ENCODE measurements at places on chromosomes 3 and 15.

GRCh38 chr3:177960722-177961121 is 575.5 kb upstream of the KCNMB2 start:
- no peak for DNase-seq

DNA sequence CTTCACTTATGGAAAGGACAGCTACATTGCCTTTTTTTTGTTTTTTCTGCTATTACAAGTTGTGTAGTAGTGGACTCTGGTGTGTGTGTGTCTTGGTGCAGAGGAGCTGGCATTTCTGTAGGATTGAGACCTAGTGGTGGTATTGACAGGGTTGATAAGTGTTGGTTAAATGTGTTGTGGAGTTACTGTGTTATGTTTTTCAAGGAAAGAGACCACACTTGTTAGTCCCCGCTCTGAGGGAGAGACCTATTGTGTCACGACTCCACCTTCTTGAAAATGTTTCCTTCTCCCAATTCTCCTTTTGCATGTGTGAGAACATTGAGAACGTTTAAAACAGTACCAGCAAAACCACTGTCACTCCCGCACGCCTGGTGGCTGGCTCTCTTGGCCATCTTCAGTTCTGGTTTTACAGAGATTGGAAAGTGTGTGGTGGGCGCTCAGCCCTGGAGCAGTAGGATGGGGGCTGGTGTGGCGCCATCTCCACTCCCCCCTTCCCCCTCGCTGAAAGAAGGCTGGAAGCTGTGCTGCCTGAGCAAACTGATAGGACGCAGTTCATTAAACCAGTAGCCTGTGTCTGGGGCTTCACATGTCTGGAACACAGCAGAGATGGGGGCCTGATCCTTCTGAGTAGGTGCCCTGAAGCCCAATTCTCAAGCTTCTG is 5.5 kb downstream of the KLF13 start:
- no peak for DNase-seq

GRCh38 chr3:133259767-133260166 is 140.1 kb upstream of the BFSP2 start:
- DNase-seq = no peak

- DNase-seq = no peak
Measured at GRCh38 chr3:186471771-186472170, 72.4 kb downstream of the CRYGS start.

DNA sequence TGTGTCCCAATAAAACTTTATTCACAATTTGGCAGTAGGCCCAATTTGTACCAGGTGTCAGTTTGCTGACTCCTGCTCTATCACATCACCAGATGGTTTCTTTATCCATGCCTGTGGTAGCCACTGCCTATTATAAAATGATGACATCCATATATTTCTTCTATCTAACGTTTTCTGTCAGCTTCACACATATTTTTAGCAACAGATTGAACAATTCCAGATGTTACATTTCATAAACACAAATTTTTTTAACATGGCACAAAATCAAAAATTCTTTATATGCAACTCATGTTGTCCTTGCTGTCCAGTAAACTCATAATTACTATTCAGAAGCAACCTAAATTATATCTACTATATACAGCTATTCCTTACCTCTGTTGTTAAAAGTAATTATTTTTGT is 1371.6 kb downstream of the NSUN3 start:
- no peak for DNase-seq

DNA sequence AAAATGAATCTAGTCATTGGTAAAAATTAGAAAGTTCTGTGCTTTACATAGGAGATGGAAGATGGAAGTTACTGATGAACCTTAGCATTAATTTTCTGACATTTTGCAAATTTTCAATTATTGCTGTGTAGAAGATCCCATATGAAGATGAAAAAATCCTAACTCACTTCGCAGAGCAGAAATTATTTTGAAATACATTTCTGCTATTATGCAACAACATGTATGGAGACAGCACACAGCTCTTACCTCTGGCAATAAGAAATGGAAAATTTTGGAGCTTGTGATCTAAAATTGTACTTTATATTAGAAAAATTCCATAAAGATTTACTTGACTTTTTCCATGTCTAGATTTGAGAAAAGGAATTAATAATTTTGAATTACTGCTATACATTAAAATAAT is 177.9 kb downstream of the WDR72 start:
- DNase-seq = no peak

- DNase-seq = no peak
Measured at GRCh38 chr15:92818651-92819277, 81.4 kb upstream of the CHD2 start.

GRCh38 chr15:71203586-71204474 is 88.6 kb downstream of the THSD4 start:
- DNase-seq = no peak

GRCh38 chr3:181009225-181009624 is 19.7 kb upstream of the DNAJC19 start:
- no peak for DNase-seq

- no peak for DNase-seq
Measured at GRCh38 chr15:81540909-81541308, 166.9 kb upstream of the TMC3 start.

GRCh38 chr3:151329363-151329762 is at the start of gene P2RY13:
Gene P2RY13, minus strand, starts transcription at chr3:151329549. Its CDS starts 21 bp downstream, at chr3:151329528.
- peak; percentile 69 for DNase-seq

GRCh38 chr3:41247055-41248004 is 48.0 kb downstream of the CTNNB1 start:
- no peak for DNase-seq

DNA sequence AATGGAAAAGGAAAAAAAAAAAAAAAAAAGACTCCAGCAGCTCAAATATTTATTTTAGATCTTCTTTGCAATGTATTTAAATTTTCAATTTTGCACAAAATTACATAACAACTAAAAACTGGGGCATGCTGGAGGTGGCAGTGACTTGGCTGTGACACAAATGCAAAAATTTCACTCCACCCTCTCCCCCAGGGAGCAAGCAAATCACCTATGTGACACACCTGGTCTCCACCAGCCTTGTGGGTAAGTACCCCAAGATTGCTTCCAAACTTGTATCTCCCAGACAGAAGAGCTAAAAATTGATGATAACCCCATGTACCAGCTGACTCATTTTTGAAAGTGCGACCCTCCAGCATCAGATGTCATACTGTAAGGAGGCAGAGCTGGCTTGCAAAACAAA is 32.0 kb downstream of the UBE3A start:
- DNase-seq = no peak

DNA sequence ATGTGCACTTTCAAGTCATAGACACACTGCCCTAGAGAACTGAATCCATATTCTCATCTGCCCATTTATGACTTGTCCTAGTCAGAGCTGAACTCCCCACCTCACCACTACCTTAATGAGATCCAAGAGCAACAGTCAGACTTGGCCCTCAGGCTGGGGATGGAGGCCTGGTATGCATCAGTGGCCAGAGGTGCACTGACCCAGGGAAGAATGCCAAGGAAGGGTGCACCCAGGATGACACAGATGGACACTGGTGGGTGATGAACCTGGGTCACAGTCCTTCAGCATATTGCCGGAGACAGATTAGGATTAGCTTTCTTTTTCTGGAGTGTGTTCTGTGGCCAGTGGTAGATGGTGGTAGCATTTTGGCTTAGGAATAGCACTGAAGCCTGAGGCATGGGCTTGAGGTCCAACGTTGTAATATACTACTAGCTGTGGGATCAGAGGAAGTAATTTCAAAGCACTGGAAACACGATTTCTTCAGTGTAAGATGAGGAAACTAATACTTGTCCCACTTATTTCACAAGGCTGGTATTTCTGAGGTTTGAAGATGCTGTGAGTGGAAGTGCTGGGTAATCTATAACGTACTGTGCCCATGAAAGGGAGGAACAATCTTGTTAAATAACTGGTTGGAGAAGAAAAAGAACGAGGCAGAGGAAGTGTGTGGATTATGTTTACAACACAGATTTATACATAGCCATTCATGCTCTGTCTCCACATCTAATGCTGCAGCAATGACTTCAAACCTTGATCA is 265.0 kb downstream of the THRB start:
- peak; percentile 19 for DNase-seq

- DNase-seq = no peak
Measured at GRCh38 chr3:72633534-72633933, 214.7 kb downstream of the SHQ1 start.

DNA sequence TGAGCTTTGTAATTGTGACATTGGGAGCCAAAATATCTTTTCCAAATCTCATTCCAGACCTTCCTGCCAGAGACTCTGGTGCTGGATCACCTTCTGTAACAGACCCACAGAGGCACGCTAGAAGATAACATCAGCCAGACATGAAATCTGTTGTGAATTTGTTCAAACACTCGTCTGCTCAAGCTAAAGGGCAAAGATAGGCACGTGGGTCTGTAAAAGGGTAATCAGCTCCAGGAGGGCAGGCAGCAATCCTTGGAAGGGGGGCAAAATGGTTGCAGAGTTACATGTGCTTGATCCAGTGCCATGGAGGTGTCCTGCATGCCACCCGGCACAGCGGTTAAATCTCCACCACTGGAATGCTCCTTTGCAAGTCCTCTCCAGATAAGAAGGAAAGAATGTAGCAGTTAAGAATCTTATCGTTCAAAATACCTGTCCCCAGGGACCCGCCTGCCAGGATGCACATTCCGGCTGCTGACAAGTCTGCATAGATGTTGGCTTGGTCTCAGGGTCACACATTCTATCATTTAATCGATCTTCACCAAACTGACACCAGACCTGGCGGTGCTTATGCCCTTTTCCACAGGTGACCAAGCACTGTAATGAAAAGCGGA is 74.8 kb downstream of the ADAMTS9 start:
- no peak for DNase-seq

- DNase-seq = no peak
Measured at GRCh38 chr3:47622671-47623461, 44.2 kb upstream of the CSPG5 start.

- DNase-seq = no peak
Measured at GRCh38 chr3:174204765-174205164, 654.4 kb upstream of the NAALADL2 start.

GRCh38 chr3:193520738-193521137 is 34.0 kb downstream of the ATP13A4 start:
- DNase-seq = no peak

DNA sequence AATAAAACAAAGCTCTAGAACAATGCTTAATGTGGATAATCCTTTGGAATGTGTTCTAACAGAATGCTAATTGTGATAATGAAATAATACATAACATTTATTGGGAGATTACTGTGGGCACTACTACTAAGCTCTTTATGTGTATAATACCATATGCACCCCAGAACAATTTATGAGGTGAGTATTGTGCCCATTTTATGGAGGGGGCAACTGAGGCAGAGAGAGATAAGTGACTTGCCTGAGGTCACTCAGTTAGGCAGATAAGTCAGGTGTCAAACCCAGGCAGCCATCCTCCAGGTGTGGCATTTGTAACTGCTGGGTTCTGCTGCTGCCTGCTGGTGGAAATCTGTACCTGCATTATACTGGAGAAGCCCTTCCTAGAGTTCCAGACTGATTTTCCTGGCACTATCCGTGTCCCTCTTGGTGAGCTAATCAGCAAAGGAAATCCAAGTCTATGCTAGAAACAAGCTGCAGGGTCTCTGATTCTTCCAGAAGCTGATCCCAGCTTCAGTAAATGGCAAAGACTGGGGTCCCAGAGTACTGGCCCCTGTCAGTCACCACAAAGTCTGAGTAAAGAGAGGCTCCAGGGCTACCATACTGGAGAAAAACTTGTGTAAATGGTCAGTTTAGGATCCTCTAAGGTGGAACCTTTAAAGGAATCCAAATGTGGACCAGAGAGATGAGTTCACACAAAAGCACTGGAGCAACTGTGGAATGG is 22.6 kb upstream of the RBP1 start:
- no peak for DNase-seq

- no peak for DNase-seq
Measured at GRCh38 chr3:71360180-71360579, 223.3 kb downstream of the FOXP1 start.

DNA sequence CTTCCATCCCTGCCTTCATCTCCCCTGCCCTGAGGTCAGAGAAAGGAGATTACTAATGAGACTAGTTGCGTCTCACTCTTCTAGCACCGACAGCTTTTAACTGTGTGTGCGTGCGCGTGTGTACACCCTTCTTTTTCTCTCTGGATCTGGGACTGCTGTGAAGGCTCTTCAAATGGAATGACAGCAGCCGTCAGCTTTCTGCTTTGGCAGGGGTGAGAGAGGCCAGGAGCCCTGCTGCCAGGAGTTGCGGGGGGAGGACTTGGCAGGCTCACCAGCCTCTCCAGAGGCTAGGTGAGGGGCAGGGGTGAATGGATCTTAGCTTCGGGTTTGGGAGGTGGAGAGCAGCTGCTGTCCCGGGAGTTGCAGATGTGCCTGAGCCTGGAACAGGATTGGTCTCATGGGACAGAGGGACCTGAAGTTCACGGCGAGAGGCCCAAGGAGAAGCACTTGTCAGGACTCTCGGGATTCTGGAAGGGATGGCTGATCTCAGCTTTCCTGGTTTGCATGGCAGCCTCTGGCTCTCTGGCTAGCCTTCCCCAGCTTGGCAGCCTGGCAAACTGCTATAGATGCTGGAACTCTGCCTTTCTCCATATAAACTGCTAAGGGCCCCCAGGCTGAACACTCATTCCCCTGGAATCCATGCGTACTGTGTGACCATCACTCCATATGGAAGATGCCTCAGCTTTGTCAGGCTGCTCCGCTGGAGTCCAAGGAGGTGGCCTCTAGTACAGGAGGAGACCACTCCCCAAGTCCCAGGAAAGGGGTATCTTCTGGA is 16.6 kb downstream of the TEX264 start:
- DNase-seq = no peak

- DNase-seq = no peak
Measured at GRCh38 chr3:159896543-159896942, 92.1 kb upstream of the IL12A start.

DNA sequence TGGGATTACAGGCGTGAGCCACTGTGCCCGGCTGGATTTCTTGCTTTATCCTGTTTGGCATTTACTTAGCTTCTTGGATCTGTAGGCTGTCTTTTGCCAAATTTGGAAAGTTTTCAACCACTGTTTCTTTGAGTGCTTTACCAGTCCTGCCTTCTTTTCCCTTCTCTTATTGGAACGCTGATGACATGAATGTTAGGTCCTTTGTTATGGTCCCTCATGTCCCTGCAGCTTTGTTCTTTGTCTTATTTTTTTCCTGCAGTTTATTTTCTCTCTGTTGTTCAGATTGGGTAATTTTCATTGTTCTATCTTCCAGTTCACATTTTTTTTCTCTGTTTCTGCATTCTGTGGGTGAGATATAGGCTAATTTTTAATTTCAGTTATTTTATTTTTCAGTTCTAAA is 25.0 kb downstream of the SH3GL3 start:
- DNase-seq = no peak

- peak; percentile 98 for DNase-seq
Measured at GRCh38 chr3:44439499-44440295, 37.8 kb downstream of the ZNF445 start.

DNA sequence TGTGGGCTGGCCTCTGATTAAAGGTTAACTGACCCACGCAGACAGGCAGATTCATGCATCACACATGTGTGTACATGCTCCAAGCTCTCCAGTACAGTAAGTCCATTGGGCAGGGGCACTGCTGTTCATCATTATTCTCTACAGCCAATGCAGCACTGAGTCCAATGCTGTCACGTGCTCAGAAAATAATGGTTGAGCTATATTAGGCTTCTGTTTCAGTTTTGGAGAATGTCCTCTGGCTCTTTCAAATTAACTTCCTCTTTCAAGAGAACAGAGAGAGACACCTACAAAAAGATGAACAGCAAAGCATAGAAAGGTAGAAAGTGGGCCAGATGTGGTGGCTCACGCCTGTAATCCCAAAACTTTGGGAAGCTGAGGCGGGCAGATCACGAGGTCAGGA is 202.6 kb downstream of the MEX3B start:
- no peak for DNase-seq

GRCh38 chr15:90414408-90415028 is 26.5 kb downstream of the IQGAP1 start:
- peak; percentile 75 for DNase-seq

GRCh38 chr15:73694419-73694818 is 10.2 kb downstream of the CD276 start:
- DNase-seq = peak; percentile 10
